ENCODE measurements at places on chromosomes 7 and 10. TPM values are rescaled to one million over a fixed set of nuclear protein-coding genes. Genes with fewer than 3 reads are reported as not detected.

DNA sequence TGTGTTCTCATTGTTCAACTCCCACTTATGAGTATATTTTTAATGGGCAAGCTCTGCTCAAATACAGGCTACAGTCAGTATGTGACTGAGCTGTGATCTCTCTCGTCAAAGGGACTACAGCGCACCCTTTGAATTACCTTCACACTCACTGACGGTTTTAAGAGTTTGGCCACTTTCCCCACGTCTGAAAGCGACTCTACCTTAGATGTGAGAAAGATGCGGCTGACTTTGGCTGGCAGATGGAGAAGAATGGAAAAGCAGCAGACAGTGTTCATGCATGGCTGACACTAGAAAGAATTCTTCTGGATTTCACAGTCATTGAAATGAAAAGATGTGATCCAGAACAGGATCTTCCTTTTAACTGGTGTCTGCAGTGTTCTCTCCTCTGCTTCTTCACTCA is 2.0 kb upstream of the ATRNL1 start:
- DNase-seq: no peak

The FXYD4 gene
- total RNA-seq: not detected

The LCOR gene
- 24.9 TPM for total RNA-seq

DNA sequence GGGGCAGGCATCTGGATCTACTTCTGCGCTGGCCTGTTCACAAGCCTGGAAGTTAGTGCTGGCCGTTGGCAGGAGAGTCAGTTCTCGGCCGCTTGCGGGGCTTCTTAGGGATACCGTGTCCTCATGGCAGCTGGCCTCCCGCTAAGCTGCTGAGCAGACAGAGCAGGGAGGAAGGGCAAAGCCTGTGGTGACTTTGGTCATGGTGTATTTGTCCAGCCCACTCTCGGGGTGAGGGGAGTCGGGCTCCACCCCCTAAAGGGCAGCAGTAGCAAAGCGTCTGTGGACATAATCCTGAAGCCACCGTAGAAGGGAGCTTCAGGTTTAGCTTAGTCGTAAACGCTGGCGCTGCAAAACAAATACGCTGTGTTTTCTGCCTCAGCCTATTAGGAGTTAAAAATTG is 12.2 kb downstream of the UBE3C start:
- DNase-seq: peak; percentile 67

The ACTR3C gene
- not detected for total RNA-seq

The GLI3 gene
- total RNA-seq: 33.0 TPM

- DNase-seq: no peak
Observed at GRCh38 chr7:51587604-51588003, 271.0 kb upstream of the COBL start.

GRCh38 chr7:51214098-51214497 is 102.5 kb downstream of the COBL start:
- no peak for DNase-seq

- no peak for DNase-seq
Observed at GRCh38 chr10:12844811-12845483, 156.6 kb downstream of the CCDC3 start.

The PNLIPRP1 gene
- total RNA-seq: not detected
